Hepatocyte (in vitro differentiated cells): ENCODE measurements at places on chromosomes 3 and 15.

GRCh38 chr3:34075975-34076374 lies 277.5 kb downstream of the PDCD6IP start:
- DNase-seq, result no peak

DNA sequence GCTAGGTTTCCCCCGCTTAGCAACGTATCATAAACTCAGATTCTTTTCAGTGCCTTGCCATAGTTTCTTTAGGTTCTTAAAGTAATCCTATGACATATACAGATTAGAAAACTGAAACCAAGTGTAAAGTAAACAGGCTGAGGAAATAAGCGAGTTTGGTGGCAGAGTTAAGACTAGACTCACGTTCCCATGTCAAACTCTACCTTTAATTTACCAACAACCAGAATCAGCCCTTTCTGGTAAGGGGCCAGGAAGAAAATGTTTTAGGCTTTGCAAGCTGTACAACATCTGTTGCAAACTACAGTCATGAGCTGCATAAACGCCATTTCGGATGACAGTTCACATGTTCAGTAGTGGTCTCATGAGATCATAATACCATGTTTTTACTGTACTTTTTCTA lies 128.0 kb upstream of the PRICKLE2 start:
- DNase-seq, result no peak

DNA sequence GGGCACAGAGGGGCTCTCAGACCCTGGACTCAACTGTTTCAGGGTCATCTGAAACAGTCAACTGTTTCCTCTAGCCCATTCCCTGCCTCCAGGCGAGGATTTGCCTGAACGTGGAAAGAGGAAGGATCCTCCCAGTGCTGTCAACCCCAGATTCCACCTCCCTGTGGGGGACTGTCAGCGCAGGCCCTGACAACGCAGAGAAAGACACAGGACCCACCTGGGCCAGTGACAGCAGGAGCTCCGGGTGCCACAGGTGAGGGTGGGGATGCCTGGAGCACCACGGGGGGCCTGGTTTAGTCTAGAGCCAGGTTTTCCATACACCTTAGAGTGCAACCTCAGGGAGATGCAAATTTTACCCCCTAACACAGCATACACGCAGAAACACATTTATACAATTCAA lies 19.5 kb upstream of the LAMP3 start:
- DNase-seq, result no peak

DNA sequence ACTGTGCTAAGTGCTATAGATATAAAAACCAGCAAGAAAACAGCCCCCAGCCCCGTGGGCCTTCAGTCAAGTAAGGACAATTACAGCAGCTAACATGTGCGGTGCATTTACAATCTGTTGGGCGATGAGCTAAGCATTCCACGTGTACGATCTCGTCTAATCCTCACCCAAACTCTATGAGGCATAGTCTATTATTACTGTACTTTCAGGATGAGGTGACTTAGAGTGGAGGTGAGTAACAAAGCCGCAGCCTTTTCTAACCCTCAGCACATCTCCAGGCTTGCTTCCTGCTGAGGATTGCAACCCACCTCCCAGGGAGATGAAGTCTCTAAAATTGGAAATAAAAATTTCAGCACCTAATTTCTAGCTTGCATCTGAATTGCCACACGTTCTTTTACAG lies 53.2 kb upstream of the MCF2L2 start:
- no peak for DNase-seq

GRCh38 chr3:98589331-98590036 lies 3.9 kb downstream of the CPOX start:
- no peak for DNase-seq

- peak; percentile 64 for DNase-seq
Observed at GRCh38 chr3:142724682-142725356, 985 bp downstream of the TRPC1 start.

DNA sequence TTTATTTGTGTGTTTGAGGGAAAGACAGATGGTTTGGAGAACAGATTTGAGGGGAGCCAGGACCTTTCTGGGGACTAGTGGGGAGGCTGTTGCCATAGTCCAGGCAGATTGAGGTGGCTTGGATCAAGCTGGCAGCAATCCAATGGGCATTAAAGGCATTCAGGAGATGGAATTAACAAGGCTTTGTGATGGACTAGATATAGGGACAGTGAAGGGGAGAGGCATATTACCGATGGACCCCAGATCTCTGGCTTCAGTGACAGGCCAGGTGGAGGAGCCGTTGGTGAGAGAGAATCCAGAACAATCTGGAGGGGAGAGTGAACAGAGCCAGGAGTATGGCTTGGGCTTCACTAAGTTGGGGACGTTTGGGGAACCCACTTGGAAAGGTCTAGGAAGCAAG lies 124.8 kb downstream of the EEFSEC start:
- no peak for DNase-seq

DNA sequence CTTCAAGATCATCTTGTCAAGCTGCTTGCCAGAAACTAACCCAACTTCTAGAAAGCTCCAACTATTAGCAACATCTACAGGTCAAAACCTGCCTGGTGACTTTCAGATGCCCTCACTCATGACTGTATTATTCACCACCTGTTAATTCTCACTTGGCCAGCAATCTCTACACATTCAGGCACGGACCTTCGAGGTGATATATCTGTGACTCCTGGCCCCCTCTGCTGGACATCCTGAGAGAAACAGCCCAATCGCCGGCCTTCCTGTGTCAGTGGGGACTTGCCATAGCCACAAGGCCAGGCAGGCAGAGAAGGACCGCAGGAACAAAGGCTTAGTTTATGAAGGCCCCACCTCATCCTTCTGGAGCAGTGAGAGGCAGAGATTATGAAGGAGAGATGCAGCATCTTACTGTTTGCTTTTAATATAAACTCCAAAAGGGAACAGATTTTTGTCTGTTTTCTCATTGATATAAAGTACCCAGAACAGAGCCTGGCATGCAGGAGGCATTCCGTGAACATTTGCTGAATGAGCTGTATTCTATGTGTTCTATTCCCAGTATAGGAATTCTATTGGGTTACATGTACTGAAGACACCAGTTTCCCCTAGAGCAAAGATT lies 24.4 kb upstream of the OCA2 start:
- peak; percentile 90 for DNase-seq

DNA sequence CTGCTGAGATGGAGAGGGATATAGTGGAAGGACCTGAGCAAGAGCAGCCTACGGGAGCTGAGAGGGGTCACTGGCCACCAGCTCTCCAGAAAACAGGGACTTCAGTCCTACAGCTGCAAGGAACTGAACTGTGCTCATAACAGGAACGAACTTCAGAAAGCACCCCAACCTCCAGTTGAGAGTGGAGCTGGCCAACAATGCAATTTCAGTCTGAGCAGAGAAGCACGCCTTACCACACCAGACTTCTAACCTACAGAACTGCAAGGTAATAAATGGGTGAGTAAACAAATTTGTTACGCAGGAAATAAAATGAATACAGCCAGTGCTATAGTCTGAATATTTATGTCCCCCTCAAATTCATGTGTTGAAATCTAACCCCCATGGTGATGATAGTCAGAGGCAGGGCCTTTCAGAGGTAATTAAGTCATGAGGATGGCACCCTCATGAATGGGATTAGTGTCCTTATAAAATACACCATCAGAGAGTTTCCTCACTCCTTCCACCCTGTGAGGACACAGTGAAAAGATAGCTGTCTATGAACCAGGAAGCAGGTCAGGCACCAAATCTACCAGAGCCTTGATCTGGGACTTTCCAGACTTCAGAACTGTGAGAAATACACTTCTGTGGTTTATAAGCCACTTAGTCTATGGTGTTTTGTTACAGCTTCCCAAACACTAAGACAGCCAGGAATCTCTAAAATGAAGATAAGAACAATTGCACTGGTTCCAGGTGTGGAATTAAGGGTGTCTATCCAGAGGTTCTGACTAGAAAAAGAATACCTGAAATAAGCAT lies 58.6 kb downstream of the SYNM start:
- no peak for DNase-seq

GRCh38 chr15:67307156-67307555 lies 52.6 kb downstream of the IQCH start:
- DNase-seq, result no peak

DNA sequence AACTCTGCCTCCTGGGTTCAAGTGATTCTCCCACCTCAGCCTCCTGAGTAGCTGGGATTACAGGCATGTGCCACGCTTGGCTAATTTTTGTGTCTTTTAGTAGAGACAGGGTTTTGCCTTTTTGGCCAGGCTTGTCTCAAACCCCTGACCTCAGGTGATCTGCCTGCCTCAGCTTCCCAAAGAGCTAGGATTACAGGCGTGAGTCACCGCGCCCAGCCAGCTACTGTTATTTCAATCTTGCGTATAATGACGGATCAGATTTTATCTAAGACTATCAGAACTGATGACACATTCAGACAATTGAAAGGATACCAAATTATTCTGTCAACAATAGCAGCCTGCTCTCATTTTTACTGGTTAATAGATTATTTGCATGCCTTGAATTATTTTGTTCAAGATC lies 612.2 kb downstream of the ZIC1 start:
- DNase-seq, result no peak

GRCh38 chr15:92069308-92070250 lies 216.1 kb downstream of the SLCO3A1 start:
- peak; percentile 48 for DNase-seq
